ENCODE measurements at places on chromosomes 7 and 10.

GRCh38 chr7:42164881-42165428, 72.1 kb downstream of the GLI3 start:
- DNase-seq: no peak

GRCh38 chr7:69640925-69641594, 42.8 kb downstream of the AUTS2 start:
- DNase-seq: no peak

- DNase-seq: no peak
These were observed 73.6 kb downstream of the AHCYL2 start for GRCh38 chr7:129298268-129298893.

GRCh38 chr7:19815546-19815945, 42.1 kb upstream of the TMEM196 start:
- DNase-seq: no peak

DNA sequence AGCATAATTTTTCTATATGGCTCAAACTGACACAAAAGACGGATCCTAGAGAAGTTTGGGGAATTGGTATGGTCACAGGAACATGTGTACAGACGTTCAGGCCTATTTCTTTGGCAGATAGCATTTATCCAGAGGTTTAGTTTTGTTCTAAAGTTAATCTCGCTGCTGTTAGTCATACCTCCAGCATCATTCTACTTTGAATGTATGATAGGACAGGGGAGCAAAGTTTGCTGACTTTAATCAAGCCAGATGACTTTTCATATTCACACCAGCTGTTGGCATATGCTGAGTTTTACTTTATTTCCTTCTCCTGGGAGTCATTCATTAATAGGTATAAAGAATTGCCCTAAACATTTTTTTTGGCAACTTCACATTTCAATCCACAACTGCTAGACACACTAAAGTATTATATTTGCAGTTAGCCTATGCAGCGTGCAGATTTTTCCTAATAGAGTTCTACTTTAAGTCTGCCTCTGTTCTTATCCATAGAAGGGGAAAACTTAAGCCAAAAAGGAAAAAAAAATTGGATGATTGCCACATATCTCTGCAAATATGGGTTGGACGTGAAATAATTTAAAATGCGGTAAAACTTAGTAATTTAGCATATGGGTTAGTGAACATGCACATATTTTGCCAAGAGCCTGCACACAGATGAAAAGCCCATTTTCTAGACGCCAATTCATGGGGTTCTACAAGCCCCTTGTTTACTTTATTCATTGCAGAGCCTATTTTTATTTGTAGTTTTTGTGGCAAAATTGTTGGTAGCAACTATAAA, 213.1 kb downstream of the C7orf25 start:
- DNase-seq: no peak

GRCh38 chr7:25968205-25968993, 183.6 kb upstream of the NFE2L3 start:
- no peak for DNase-seq

- no peak for DNase-seq
These were observed 277.5 kb downstream of the PLXNA4 start for GRCh38 chr7:132298790-132299189.

- DNase-seq: no peak
These were observed 19.7 kb downstream of the OIT3 start for GRCh38 chr10:72913287-72913686.

GRCh38 chr7:141952461-141952860, 5.7 kb upstream of the CLEC5A start:
- DNase-seq: no peak

DNA sequence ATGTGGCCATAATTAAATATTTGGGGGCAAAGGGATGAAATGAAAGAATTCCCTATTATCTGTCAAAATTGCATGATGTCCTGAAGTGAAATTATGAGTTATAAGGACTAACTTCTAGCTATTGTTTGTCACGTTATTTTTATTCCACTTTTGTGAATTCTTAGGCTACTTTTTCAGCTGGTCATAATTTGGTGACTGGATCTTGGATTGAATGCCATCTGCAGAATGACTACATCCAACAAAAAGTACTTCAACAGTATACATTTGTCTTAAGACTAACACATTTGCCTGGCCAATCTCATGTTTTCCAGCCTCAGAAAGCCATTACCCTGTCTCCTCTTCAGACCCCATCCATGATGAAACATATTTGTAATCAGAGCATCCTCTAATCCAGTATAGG, 48.1 kb upstream of the WNT16 start:
- DNase-seq: no peak

DNA sequence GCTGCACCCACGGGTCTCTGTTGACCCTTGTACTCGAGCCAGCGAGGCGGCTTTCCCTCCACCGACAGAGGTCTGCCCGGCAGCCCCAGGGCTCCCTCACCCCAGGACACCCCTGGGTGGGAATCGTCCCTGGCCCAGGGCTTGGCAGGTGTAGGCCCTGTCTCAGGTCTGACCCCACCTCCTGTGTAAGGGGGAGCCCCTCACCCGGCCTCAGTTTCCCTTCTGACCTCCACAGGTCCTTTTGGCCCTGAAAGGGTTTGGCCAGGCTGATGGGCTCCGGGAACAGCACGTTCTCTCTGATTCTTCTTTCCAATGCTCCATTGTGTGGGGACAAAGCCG, 25.0 kb upstream of the ELFN1 start:
- DNase-seq: no peak

DNA sequence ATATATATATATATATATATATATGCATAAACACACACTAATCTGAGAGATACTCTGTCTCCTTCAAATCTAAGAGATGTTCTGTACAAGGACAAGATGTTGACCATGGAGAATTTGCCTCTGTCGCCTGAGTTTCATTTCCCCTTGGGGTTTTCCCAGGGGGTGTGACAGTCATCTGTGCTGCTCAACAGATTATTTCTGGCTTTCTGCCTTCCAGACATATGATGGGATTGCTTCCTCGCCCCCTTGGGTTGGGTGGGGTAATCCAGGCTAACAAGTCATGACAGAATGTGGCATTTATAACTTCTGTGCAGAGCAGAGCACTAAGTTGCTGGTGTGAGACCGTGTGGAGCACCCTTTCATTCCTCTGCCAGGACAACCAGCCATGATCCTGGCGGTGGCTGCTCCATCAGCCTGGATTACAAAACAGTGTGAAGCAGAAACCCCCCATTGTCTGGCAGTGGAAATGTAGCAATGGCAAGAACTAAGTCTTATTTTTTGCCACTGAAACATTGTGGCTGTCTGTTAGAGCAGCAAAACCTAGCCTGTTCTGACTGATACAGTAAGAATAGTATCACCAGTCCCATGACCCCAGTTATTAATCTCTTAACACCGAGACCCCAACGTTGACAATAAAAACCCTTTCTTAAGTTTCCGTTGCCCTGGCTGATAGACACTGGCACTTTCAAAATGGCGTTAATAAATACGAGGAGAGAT, 13.7 kb upstream of the USP6NL start:
- no peak for DNase-seq

GRCh38 chr10:59622320-59623132, 87.1 kb downstream of the SLC16A9 start:
- DNase-seq: no peak

- DNase-seq: no peak
These were observed 133.3 kb upstream of the HGF start for GRCh38 chr7:81903115-81903514.

DNA sequence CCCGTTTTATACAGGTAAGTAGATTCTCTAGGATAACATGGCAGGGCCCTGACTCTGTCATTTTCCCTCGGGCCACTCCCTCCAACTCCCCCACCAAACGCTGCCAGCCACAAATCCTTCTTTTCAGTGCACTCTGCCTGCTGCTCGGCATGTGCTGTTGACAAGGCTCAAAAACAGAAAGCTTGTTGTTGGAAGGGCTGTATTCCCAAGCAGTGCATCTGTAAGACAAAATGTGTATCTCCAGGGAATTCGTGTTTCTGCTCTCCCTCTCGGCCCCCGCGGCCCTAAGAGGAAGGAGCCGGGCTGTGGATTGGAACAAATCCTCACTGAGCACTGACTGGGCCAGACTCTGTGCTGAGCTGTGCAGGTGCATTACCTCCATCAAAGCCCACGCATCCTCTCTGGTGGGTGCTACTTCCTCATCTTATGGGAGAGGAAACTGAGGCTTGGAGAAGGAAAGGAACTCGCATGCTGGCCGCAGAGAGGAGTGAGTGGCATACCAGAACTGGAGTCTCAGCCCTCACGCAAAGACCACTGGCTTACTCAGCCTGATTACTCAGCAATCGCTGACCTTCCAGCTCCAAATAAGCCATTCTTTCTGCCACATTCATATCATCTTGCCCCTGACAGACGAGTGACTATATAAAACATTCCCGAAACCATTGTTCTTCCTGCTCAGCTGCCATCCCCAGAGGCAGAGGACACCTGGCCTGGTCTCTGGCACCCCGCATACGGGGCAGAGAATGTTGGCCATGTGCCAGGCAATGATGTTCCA, 33.5 kb upstream of the ENO4 start:
- no peak for DNase-seq

DNA sequence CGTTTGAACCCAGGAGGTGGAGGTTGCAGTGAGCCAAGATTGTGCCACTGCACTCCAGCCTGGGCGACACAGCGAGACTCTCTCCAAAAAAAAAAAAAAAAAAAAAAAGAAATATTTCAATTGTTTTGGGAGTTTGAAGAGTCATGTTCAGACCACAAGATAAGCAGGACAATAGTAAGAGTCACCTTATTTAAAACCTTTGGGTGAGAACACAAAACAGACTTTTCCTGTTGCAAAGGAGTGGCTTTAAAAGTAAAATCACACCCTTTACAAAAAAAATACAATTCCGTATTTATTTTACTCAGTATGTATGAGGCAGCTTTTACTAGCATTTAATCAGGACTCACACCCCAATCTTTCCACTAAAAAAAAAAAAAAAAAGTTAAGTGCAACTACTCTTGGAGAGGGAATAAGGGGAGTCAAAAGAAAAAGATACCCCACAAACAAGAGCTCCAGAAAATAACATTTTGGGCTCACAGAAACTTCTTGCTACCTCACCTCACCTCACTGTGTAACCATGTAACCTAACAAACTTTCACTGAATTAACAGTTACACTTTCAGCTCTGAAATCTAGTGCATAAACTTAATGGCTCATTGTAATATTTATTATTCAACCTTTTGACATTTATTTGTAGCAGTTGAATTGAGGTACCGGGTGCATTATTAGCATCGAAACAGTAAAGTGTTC, 11.2 kb downstream of the SKIDA1 start:
- DNase-seq: no peak

- DNase-seq: no peak
These were observed 65.6 kb downstream of the NOD1 start for GRCh38 chr7:30412782-30413504.

DNA sequence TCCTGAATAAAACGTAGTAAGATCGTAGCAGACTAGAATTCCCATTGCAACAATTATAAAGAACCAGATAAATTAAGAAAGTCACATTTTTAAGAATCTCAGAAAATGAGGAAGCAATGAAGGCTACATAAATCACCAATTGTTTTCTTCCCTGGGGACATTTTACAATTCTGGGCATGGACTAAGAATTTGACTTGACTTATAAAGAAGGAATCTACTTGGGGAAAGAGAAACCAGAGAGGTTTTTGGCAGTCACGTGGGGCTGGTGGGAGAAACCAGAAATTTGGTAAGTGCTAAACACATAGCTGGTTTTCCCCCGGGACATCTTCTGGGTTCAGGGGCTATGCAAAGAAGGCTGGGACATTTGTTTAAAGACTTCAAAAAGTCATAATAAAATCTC, 109.8 kb upstream of the IL6 start:
- no peak for DNase-seq

DNA sequence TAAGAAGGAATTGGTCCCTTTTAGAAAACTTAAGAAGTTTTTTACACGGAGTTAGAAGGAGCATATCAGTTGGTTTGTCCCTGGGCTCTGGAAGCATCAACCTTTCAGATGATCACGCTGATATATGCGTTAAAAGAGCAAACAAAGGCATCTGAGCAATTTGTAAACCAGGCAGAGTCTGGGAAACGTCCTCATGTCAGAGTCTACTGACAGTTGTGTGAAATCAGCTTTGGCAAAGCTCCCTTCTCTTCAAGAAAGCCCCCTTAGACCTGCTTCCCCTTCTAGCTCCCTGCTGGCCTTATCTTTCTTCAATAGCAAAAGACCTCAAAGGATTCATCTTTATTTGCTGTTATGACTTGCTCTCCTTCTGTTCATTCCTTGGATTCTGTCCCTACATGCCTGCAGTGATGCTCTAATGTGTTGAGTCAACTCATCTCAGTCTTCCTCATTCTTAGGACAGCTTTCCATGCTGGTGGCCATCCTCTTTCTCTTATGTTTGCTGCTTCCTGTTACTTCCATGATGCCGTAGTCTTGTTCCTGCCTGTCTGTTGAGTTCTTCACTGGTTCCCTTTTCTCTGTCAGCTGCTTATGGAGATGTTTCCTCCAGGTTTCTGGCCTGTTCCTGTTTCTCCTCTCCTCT, 106.5 kb upstream of the BMPER start:
- no peak for DNase-seq

- DNase-seq: no peak
These were observed 1217.8 kb upstream of the LRRTM3 start for GRCh38 chr10:65708057-65708456.

GRCh38 chr10:107418085-107418806, 253.7 kb upstream of the SORCS1 start:
- DNase-seq: no peak

DNA sequence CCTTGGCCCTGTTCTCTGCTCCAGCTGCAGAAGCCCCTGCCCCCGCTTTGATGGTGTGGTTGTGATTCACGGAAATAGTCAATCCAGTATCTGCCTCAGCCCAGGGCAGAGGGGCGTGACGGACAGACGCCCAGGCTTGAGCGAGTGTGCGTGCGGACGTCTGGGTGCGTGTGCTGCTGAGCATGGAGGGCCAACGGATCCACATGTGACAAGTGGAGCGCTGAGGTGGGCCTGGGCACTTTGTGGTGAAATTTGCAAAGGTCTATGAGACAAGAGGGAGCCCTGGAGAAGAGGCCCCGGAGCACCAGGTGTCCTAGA, 94.4 kb downstream of the WDR37 start:
- DNase-seq: no peak

DNA sequence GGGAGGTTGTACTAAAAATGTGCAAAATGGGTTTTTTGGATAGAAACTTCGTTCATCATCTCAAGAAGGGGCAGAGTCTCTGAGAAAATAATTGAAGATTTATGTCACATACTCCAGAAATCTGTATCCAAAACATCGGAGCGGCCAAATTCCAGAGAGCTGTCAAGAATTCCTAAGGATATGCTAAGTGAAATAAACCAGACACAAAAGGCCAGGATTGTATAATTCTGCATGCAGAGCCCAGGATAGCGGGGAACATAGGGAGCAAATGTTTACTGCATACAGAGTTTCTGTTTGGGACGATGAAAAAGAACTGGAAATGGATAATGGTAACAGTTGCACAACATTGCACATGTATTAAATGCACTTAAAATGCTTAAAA, 224.2 kb upstream of the AUTS2 start:
- no peak for DNase-seq

- no peak for DNase-seq
These were observed 1209.8 kb downstream of the REEP3 start for GRCh38 chr10:64731016-64731415.

DNA sequence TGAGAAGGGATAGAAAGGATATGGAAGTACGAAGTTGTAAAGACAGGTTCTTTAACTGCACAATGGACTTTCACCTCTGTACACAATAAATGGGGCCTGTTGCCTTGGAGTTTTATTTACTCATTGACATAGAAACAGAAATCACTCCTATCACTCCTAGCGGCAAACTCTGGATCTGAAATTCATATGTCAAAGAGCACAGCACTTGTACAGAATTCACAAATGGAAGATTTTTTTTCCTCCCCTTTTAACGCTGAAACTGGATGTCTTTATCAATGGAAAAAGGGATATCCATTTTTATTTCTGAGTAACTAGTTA, 18.2 kb downstream of the NT5C3A start:
- no peak for DNase-seq
